ENCODE measurements at places on chromosomes 2 and 18. TPM values are rescaled to one million over a fixed set of nuclear protein-coding genes. Genes with fewer than 3 reads are reported as not detected.

The TUBA3D gene
- total RNA-seq: not detected

The RAMP1 gene
- 11.2 TPM for total RNA-seq

The CHCHD5 gene
- 56.1 TPM for total RNA-seq

The MYL1 gene
- not detected for total RNA-seq

The KCNJ13 gene
- not detected for total RNA-seq

The ACTG2 gene
- not detected for total RNA-seq

The SERPINB13 gene
- not detected for total RNA-seq

The LAMA1 gene
- total RNA-seq: 9.6 TPM

The EDAR gene
- 0.37 TPM for total RNA-seq

The CFC1 gene
- not detected for total RNA-seq

The UGT1A4 gene
- total RNA-seq: 0.12 TPM

The CD226 gene
- total RNA-seq: 2.6 TPM

The INHBB gene
- 0.16 TPM for total RNA-seq

The EPHA4 gene
- total RNA-seq: 2.0 TPM

The LYPD1 gene
- not detected for total RNA-seq

The PFN4 gene
- 2.6 TPM for total RNA-seq

The SLC25A12 gene
- 11.5 TPM for total RNA-seq

The FSHR gene
- total RNA-seq: not detected

The ANKRD30BL gene
- total RNA-seq: not detected

The POMC gene
- not detected for total RNA-seq
